ENCODE measurements at places on chromosomes 3 and 15.

- DNase-seq: no peak
Observed at GRCh38 chr3:5022187-5022965, 43.1 kb downstream of the BHLHE40 start.

DNA sequence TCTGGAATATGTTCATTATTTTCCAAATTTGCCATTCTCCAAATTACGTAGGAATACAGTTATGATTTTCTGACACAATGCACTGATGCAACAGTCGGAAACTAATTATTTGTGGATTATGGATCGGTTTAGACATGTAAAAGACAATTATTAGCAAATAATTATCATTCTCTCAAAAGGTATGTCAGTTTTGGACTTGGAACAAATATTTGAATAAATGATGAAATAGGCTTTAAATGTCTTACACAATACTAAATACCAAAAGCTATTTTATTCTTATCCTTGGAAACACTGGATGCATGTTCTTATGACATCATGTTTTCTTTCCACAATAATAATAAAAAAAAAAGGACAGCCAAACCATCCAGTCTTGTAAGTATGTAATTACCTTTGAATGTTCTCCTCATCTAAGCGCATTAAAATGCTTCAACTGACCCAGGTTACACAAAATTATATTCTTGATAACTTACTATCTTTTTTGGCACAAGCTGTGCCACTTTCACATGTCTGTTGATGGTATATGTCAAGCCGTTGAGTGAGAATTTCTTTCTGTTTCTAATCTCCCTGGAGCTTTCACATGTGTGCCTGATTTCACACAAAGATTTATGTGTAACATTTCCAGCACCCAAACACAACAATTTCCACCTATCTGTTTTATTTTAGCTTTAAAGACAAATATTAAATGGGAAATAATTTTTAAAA is 238.5 kb upstream of the ZNF385D start:
- no peak for DNase-seq

DNA sequence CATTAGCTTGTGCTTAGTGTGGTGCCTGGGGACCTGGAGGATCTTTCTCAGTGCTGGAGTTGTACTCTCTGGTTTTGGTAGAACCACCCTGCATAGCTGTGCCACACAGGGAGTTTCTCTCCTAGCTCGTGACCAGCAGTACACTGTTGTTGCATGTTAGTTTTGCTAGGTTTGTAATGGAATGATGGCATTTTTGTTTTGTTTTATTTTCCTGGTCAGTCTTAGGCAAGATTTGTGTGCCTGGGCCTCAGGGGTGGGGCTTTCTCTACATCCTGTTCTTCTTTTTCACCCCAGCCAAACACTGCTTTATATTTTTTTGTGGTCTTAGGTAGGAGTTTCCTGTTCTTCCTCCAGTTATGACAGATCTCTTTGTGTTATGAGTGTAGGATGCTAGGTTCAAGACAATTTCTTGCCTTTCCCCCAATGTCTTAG is 534.5 kb upstream of the KCNMB2 start:
- DNase-seq: no peak

DNA sequence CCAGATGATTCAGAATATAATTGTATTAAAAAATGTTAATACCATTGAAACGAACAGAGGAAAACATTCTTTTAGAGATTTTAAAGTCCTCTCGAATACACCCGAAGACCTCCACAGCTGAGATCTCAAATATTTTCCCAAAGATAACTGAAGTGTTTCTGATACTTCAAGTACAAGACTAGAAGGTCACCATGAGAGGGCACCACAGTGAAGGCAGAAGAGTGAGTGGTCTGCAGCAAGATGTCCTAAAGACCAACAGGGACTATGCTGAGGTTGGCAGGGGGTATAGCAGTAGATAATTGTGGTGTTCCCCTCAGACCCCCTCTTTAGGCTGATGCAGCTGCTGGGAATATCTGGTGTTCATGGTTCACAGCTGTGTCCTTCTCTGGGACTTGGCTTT is 156.5 kb downstream of the PDCD6IP start:
- DNase-seq: peak; percentile 45

DNA sequence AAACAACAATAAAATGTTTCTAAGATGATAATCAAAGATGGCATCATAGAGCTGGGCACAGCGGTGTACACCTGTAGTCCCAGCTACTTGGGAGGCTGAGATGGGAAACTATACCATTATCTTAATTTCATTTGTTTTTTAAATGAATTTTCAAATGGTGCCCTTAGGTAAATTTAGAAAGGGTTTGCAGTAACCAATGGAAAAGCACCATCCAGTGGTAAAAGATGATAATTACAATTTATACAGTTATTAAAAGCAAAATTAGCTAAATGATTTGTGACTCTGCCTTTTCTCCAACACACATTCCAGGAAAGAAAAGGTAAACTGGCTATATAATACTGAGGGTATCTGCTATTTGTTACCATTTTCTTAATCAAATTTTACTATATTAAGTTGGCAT is 14.4 kb upstream of the ANKRD28 start:
- DNase-seq: peak; percentile 62

DNA sequence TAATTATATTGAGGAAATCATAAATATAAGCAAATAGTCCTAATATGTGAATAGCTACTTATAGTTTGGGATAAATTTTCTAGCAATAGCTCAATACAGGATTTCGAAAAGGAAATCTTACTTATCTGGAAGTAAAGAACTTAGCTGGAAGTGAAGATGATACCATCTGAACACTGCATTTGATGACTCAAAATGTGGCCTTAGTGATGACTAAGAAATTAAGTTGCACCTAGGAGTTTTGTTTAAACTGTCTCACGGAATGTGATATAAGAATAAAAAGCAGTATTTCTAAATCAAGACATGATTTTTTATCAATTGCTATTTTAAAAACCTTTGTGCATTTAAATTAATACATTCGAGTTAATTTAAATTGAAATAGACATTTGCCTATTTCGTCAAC is 91.2 kb downstream of the EOMES start:
- no peak for DNase-seq

DNA sequence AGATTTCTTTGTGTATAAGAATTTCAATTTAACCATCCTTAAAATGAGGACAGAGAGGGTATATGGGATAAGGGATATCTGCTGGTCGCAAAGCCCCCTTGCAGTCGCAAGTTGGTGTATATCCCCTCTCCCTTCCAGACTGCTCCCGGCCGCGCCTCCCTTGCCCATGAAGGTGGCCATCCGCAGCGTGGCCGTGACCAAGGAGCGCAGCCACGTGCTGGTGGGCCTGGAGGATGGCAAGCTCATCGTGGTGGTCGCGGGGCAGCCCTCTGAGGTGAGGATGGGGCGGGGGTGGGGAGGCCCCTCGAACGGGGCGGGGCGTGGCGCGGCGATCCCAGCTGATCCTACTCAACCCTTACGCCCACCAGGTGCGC is 29.4 kb downstream of the NBEAL2 start:
- DNase-seq: no peak

DNA sequence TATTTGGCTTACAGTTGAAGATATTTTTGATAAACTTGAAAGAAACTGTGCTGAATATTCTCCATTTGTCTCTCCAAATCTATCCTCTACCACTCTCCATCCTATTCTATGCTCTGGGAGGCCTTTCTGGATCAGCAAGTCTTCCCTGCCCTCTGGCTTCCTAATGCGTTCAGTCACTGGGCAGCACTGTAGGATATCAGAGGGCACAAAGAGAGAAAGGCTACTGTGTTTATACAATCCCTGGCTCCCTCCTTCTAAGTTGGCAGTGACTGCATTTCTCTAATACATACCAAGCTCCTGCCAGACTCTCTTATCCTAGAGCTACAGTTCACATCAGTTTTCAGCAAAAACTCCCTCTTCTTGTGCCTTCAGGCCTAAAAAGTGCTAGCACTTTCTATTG is 102.1 kb upstream of the FHIT start:
- no peak for DNase-seq

DNA sequence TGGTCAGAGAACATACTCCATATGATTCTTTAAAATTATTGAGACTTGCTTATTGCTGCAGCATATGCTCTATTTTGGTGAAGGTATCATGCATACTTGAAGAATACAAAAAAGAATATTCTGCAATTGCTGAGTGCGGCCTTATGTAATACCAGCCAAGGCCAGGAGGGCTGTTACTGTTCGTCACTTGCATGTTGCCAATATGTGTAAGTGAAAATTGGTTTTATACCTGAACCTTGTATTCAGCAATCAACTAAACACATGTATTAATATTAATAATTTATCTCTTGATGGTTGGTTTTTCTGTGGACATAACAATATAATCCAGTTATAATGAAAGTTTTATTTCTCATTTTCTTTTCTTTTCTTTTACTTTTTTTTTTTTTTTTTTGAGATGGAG is 13.9 kb upstream of the GABRA5 start:
- no peak for DNase-seq

DNA sequence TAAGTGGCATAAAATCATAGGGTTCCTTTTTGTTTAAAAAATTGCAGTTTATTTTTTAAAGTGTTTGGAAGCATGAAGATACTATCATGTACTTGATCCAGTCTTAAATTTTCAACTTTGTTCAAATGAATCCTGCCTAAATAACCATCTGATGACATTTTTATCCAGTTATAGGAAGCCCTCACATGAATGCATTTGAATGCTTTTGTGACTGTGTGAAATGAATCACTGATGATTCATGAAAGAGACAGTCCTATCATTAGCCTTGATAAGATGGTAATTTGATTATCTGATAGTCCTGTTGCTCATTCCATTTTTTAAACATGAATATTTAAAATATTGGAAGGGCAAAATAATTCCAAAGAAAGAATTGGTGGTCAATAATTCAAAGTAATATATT is 401.9 kb upstream of the ROBO2 start:
- DNase-seq: no peak

DNA sequence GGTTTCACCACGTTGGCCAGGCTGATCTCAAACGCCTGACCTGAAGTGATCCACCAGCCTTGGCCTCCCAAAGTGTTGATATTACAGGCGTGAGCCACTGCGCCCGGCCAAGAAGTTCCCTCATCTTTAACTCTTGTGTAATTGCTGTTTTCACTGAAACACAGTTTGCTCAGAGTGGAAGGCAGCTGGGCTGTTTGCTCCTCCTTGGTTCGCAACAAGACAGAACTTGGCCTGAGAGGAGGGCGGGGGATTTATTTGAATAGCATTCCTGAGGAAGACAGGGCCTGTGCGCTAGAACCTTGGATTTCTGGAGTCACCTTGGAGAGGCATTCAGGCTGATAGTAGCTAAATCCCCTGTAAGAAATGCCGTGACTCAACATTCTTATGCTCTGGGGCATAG is 226.7 kb upstream of the MCTP2 start:
- no peak for DNase-seq

DNA sequence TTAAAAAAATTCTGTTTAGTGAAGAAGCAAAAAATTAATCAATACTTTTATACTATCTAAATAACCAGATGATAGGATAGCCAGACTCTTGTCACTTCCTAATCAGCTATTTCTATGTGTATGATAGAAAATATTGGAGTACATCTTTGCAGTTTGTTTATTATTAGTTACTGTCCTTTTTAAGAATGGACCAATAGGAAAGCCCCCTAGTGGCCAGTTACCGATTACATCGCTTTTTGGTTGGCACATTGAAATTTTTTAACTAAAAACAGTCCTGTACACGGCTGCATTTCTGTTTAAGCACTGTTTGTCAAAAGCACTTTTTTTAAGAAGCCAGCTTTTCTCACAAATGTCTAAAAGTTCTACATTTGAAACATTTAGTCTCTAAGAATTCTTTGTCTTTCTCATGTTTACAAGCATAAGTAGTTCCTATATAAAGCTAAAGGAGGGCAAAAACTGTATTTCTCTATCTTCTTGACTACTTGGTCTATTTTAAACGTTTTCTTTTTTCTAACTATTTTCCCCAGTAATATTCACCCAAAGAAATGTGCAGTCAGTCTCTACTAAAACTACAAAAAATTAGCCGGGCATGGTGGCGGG is 253.2 kb upstream of the LRTM1 start:
- peak; percentile 64 for DNase-seq

- DNase-seq: no peak
Observed at GRCh38 chr3:38853011-38853410, 37.0 kb upstream of the SCN10A start.

DNA sequence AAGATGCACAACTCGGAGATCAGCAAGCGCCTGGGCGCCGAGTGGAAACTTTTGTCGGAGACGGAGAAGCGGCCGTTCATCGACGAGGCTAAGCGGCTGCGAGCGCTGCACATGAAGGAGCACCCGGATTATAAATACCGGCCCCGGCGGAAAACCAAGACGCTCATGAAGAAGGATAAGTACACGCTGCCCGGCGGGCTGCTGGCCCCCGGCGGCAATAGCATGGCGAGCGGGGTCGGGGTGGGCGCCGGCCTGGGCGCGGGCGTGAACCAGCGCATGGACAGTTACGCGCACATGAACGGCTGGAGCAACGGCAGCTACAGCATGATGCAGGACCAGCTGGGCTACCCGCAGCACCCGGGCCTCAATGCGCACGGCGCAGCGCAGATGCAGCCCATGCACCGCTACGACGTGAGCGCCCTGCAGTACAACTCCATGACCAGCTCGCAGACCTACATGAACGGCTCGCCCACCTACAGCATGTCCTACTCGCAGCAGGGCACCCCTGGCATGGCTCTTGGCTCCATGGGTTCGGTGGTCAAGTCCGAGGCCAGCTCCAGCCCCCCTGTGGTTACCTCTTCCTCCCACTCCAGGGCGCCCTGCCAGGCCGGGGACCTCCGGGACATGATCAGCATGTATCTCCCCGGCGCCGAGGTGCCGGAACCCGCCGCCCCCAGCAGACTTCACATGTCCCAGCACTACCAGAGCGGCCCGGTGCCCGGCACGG is 991 bp downstream of the SOX2 start:
- no peak for DNase-seq

GRCh38 chr3:45760878-45761711 is 35.2 kb downstream of the SLC6A20 start:
- DNase-seq: peak; percentile 63

- no peak for DNase-seq
Observed at GRCh38 chr3:154780263-154780662, 299.9 kb upstream of the MME start.

DNA sequence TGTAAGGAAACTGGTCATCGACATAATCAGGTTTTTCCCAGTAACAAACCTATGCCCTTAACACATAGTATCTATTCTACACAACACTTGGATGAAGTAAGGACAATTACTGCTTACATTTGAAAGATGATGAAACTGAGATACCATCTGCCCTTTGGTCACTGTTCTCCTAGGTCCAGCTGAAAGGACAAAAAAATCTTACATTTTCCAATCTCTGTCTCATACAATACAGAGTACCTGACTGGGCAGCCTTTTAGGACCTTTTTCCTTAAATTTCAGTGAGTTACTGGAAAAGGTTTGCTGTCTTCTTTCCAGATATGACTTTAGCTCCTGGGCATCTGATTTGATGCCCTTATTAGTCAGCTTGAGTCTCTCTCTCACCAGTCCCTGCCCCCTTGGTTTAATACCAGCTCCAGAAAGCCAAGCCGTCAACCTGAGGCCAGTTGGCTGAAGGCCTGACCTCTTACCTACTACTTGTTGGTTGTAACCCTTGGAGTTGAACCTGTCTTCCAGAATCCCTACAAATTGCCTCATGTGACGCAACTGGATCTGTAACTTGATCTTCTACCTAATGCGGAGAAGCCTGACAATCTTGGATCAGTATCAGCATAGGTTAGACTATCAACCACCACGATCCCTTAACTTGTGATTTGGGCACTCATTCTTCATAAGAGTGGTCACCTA is 355.3 kb upstream of the ZNF385D start:
- no peak for DNase-seq
